ENCODE measurements at places on chromosomes 1 and 21.
A peak's percentile ranks its signal among the peaks of the same experiment; 100 is the strongest.

GRCh38 chr21:37665230-37666024 is 250.8 kb downstream of the KCNJ6 start:
- no peak for DNase-seq

GRCh38 chr1:51610637-51611036 is 6.3 kb upstream of the OSBPL9 start:
- no peak for DNase-seq

DNA sequence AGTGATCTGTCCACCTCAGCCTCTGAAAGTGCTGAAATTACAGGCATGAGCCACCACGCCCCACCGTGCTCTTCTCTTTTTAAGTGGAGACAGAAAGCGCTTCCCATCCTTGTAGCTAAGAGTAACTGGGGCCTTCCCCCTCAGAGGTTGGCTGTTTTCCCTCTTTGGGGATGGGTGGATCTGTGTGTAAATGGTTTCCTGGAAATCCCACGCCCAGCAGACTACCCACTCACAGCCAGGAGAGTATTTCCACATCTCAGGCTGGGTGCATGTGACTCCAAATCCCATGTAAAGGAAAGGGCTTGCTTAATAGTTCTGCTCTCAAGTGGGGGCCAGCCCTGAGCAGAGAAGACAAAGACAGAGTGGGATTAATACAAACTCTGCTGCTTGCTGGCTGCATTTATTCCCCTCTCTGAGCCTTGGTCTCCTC is 19.6 kb upstream of the TCEA3 start:
- DNase-seq, result no peak

GRCh38 chr1:61579802-61580201 is 145.1 kb downstream of the TM2D1 start:
- no peak for DNase-seq

- DNase-seq, result no peak
These were observed 18.6 kb downstream of the RO60 start for GRCh38 chr1:193077991-193078390.

- DNase-seq, result no peak
These were observed 176.2 kb downstream of the RHOU start for GRCh38 chr1:228911225-228912210.

DNA sequence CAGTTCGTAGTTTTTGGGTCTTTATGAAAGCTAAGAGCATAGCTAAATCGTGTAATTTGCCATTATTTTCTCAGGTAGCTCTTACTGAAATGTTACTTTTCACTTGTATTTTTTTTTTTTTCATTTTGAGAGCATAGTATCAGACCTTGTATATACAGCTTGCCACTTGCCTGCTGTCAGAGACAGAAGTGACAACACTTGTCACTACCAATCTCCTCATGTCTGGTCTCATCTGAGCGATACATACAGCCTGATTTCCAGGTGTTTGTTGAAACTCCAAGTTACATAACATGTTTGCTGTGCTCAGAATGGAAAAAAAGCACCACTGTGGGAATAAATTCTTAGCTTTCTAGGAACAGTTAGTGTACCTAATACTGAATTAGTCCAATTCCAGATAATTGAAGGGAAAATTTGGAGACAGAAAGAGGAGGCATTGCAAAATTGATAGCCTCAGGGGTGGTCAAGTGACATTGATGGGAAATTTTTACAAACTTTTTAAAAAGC is 621.4 kb upstream of the PKN2 start:
- no peak for DNase-seq

DNA sequence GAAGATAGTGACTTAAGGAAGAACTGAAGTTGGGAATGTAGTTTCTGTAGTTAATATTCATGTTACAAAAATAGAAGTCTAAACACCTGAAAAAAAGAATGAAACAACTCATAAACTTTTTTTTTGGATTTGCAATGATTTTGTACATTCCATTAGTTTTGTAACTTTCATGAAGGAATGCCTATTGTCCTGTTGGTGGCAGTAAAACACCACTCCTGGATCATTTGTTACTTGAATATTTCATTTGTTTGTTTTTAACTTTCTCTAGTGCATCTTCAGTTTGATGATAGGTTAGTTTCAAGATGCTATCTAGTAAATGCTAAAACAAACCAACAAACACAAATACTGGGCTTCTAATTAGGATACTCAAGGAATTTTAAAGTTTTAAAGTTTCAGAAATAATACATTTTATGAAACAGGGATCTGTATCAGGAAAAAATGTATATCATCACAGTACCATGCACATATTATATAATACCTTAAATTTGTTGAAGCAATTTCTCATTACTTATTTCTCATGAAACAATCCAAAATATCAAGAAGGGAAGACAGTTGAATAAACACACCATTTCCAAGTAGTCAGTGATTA is 229.7 kb upstream of the CACYBP start:
- no peak for DNase-seq

DNA sequence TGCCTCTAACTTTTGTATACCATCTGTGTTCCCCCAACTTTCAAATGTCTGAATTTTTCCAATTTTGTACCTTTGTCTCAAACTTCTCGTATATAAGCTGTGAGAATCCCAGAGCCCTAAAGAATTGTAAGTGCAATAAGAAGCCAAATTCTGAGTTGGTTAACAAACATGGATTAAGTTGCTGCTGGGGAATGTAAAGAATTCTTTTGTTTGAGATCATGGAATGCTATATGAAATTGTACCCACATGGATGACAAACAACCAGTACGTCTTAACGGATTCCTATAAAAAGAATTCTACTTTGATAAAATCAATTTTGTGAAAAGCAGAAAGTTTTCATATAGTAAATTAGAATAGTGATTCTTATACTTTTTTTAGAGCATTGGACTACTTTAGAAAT is 72.4 kb upstream of the CYP2J2 start:
- DNase-seq, result no peak

GRCh38 chr1:218499011-218499691 is 154.0 kb downstream of the TGFB2 start:
- no peak for DNase-seq

GRCh38 chr1:239676522-239677273 is 290.3 kb downstream of the CHRM3 start:
- no peak for DNase-seq

DNA sequence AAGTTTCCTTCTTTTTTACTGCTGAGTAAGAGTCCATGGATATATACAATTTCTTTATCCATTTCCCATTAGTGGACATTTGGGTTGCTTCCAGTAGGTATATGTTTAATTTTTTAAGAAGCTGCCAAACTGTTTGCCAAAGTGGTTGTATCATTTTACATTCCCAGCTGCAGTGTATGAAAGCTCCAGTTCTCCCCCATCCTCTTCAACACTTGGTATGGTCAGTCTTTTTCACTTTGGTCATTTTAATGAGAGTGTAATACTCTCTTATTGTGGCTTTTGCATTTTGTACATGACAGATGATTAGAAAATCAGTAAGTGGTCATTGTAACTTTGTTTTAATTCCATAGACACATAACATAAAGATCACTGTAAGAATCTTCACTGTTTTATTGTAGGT is 22.5 kb downstream of the DOP1B start:
- no peak for DNase-seq

GRCh38 chr1:160330119-160330518 is 12.9 kb downstream of the COPA start:
- no peak for DNase-seq

DNA sequence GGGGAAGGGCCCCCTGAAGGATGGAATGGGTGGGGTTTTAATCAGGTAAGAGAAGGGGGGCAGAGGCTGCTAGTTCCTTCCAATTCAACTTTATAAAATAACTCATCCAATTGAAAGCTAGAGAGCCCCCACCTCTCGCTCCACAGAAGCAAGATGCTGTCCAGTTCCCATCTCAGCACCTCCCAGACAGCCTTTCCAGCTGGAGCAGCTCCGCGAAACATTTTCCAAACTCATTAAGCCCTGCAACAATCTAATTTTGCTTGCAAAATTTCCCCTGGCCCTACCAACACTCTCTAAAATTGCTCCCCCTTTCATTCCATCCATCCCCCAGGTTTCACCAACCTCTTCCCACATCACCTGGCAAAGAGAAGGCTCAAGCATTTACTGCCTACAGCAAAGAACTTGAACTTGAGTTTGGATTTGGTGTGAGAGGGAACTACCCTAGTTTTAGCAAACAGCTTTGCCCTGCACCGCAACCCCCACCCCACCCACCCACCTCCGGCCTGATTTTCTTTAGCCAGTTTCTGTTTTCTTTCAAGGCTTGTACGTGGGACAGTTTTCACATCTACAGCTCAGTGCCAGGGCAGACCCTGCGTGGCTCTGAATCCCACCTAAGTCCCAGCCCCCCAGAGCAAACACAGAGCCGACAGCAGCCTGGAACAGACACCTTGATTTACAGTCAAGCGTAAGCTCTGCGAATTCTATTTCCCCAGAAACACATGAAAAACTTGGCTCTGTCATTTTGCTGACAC is 46.7 kb downstream of the SYF2 start:
- DNase-seq, result no peak

- no peak for DNase-seq
These were observed 118.1 kb upstream of the SGIP1 start for GRCh38 chr1:66415866-66416265.

DNA sequence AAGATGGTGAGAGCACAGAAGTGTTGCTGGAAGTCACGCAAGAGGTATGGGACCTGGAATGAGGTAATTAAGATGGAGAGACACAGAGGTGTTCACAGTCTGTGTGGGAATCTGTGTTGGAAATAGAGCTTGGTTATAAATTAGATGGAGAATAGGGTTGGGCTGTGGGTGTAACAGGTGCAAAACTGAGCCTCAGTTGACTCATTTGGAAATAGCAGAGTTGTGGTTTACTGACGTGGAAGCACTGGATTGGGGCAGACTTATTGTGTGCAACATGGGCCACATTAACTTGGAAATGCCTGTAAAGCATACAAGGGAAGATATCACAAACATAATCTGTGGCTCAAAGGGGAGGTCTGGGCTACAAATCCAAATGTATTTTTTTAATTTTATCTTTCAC is 13.0 kb downstream of the CAMSAP2 start:
- DNase-seq, result peak; percentile 63

GRCh38 chr1:43620956-43621355 is 29.0 kb upstream of the KDM4A start:
- no peak for DNase-seq

GRCh38 chr21:45856442-45856841 is 125.1 kb upstream of the COL6A1 start:
- no peak for DNase-seq

DNA sequence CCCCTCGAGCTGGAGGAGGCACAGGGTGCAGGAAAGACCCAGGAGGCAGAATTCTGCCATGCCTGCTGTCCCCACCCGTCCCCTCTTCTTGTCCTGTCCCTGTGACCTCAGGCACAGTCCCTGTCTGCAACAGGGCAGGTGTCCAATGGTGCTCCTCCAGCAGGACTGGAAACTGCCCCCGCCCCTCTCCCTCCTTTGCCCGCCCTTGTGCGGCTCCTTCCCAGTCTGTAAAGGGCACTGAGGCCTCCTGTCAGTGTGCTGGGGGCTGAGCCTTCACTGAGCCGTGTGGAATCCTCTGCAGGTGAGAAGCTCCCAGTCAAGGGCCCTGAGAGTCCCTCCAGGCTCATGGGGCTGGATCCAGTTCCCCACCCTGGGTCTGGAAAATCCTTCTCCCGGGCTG is 28.9 kb downstream of the PRDM16 start:
- DNase-seq, result no peak

- peak; percentile 54 for DNase-seq
These were observed 627 bp downstream of the CERS2 start for GRCh38 chr1:150973836-150974579.

- no peak for DNase-seq
These were observed 9.0 kb upstream of the USF1 start for GRCh38 chr1:161054805-161055204.
